ENCODE measurements at places on chromosomes 11 and 22.

- no peak for DNase-seq
Observed at GRCh38 chr11:104846216-104846615, 52.0 kb downstream of the CASP12 start.

DNA sequence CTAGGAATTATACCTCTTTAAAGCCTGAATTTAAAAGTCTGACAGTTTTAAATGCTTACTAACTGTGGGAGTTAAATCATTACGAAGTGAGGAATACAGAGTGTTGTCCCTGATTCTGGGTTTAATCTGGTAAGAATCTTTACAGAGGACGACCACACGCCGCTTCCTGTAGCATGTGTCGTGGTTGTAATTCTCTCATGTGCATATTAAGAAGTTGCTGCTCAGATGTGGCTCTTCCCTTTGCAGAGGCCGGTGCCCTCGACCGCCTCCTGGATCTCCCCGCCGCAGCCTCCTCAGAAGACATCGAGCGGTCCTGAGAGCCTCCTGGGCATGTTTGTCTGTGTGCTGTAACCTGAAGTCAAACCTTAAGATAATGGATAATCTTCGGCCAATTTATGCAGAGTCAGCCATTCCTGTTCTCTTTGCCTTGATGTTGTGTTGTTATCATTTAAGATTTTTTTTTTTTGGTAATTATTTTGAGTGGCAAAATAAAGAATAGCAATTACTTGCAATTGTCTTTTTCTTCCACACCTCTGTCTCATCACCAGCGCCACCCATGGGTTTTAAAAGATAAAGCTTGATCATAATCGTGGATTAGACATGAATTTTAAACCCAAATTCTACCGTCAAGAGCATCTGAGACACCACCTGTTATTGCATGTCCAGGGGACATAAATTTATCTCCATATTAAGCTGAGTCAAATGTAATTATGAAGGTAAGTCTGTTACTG is 6.5 kb downstream of the GAL start:
- DNase-seq: no peak

GRCh38 chr11:113554526-113554925 is 79.3 kb upstream of the DRD2 start:
- no peak for DNase-seq

GRCh38 chr11:49442669-49443068 is 234.3 kb upstream of the FOLH1 start:
- DNase-seq: no peak

DNA sequence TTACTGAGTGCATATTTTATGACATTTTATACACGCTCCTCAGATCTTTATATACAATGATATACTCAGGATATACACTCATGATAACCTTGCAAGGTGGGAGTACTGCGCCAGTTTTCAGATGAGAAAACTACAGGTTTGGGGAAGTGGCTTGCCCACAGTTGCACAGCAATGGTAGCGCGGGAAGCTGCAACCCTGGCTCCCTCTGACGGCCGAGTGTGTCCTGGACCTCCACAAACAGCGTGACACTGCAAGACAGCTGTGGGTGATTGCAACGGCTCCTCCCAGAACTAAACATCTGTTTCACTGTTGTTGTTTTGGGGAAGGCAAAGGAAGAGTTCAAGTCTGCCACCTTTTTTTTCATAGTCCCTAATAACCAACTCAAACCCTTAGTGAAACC is 47.0 kb downstream of the PACSIN2 start:
- DNase-seq: peak; percentile 22

GRCh38 chr11:91686700-91687099 is 537.9 kb upstream of the FAT3 start:
- no peak for DNase-seq

DNA sequence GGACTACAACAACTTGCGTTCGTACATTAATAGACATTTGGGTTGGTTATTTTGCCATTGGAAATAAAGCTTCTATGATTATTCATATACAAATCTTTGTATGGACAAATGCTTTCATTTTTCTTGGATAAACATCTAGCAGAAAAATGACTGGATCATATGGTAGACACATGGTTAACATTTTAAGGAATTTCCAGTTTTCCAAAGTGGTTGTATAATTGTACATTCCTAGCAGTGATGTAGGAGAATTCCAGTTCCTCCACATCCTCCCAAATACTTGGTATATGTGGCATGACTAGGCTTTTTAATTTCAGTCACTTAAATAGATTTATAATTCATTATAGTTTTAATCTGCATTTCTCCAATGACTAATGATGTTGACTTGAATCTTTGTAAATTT is 246.2 kb upstream of the NCAM1 start:
- peak; percentile 48 for DNase-seq

DNA sequence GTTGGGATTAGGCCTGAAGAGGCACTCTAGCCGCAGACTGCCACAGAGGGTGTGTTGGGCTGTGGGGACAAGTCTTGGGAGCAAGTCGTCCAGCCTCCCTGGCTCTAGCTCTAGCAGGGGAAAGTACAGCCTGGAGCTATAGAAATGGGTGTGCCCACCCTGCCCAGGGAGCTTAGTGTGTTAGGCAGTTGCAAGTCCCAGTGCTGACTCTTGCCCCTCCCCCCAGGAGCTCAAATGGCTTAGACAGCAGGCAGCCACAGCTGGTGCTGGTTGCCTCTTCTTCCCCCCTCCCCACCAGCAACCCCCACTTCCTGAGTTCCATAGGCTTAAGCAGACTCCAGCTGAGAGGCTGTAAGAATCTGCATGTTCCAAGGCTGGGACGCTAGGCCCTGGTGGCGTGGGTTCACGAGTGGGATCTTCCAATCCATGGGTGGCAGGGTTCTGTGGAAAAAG is 61.2 kb downstream of the GUCY1A2 start:
- DNase-seq: peak; percentile 38

DNA sequence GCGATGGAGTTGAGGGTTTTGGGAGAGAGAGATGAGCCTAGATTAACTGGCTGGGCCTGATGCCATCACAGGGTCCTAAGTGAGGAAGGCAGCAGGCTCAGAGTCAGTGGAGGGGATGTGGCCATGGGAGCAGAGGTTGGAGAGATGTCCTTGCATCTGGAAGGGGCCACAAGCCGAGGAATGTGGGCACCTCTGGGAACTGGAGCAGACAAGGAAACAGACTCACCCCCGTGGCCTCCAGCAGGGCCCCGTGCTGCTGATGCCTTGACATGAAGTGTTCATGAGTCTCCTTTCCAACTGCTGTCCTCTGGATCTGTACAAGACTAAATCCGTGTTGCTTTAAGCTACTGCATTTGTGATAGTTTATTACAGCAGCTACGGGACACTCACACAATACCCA is 49.2 kb downstream of the SHISAL1 start:
- no peak for DNase-seq

DNA sequence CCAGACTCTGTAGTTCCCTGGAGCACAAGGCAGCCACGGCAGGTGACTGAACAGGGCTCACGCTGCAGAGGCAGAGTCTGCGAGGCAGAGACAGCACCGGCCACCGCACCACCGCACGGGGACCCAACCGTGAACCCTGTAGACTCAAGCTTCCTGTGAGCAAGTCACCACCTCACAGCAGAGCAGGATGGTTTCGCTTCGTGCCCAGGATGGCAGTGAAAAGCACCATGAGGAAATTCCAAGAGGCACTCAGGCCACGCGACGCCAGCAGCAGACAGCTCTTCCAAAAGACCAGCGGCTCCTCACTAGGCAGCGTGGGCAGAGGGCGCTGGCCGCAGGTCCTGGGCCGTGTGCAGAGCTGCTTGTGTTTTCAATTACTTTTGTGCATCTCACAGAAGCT is 24.5 kb downstream of the BRD1 start:
- DNase-seq: no peak

GRCh38 chr22:50309601-50309991 is 2.1 kb upstream of the PLXNB2 start:
- DNase-seq: no peak

DNA sequence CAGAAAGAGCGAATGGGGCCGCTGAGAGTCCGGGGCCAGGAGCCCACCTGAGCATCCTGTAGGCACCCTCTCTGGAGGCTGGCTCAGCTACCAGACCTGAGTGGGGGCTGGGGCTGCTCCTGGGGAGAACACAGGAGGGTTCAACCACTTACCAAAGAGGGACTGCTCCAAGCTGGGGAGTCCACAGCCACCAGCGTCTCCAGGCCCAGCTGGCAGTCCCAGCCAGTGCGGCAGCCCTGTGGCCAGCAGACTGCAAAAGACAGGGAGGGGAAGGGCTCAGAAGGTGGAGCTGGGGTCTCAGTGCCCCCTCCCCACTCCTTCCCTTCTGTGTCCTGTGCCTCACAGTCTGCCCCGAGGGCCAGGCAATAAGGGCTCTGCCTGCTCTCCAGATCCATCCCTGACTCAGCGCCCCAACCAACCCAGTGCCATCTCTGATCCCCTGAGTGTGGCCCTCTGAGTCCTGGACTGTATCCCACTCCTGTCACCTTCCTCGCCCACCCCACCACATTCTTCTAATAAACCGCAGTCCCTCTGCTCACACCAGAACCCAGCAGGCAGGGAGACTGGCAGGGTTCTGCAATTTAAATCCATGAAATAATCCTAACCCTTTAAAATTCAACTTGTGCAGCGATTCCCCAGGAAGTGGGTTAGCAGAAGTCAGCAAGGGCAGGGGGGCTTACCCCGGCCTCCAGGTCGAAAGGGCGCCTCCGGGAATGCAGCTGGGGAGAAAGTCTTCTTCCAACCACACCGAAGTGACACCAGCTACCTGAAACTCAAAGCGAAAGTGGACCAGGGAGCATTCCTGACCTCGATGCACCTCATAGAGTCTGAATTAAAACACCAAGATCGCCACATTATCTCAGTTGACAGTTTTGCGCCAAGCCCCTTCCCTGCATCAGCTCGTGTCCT is 13.3 kb downstream of the CHST1 start:
- DNase-seq: no peak

DNA sequence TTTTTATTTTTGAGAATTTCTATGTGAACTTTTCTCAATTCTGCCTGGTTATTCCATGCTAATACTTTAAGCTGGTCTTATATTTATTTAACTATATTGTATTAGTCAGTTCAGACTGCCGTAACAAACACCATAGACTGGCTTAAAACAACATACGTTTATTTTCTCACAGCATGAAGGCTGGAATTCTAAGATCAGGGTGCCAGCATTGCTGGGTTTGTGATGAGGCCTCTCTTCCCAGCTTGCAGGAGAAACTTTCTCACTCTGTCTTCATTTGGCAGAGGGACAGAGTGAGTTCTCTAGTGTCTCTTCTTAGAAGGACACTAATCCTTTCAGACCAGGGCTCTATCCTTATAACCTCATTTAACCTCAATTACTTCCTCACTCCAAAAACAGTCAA is 16.2 kb upstream of the TEAD1 start:
- DNase-seq: no peak

DNA sequence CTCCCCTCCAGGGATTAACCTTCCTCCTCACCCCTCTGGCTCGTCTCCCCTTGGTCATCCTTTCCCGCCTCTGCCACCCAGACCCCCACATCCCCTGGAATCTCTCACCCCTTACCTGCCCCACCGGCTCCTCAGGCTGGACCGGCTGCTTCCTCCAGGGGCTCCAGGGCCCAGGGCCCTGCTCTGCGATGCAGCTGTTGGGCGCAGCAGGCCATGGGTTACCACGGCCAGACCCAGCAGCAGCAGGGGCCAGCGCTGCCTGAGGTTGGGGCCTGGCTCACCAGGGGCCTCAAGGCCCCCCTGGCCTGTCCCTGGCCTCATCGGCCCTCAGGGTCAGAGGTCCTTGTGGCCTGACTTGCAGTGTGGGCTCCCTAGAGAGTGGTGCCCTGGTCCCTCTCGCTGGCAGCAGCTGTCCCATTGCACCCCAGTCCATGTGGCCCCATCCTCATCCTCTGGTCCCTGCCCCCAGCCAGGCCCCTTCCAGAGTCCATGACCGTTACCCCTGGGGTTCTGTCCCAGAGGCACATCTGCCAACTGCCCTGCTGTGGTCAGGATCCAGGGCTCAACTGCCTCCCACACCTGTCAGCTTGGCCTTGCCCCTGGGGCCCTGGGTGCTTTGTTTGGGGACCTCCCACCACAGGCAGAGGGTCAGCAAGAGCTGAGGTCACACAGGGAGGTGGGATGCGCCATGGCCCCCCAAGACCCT is at the start of gene IGLL1:
Gene IGLL1 (minus strand): TSS at position 421 of the 706 bp plus-strand sequence. CDS start 100 bp downstream, at position 321.
- DNase-seq: no peak

DNA sequence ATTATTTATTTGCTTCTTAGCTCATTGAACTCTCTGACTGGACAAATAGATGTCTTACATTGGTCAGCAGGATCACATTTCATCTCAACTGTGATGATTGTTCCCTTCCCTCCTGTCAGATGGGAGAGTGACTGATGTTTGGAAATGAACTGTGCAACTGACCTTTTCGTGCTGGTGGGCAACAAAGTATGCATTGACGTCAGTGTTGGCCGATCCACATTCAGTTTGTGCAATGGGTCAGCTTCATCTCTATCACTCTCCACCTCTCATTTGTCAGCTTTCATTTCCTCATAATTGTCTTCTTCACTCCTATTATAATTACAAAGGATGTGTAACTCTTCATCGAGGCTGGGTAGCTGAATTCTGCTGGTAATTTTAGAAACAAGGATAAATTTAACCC is 71.3 kb downstream of the PPP2R1B start:
- DNase-seq: peak; percentile 70

- no peak for DNase-seq
Observed at GRCh38 chr22:38937541-38937940, 19.9 kb upstream of the APOBEC3A start.

All from fibroblast of skin of right quadriceps (primary cell).